Epithelial cell of esophagus (primary cell): ENCODE measurements at places on chromosomes 1 and 21.

DNA sequence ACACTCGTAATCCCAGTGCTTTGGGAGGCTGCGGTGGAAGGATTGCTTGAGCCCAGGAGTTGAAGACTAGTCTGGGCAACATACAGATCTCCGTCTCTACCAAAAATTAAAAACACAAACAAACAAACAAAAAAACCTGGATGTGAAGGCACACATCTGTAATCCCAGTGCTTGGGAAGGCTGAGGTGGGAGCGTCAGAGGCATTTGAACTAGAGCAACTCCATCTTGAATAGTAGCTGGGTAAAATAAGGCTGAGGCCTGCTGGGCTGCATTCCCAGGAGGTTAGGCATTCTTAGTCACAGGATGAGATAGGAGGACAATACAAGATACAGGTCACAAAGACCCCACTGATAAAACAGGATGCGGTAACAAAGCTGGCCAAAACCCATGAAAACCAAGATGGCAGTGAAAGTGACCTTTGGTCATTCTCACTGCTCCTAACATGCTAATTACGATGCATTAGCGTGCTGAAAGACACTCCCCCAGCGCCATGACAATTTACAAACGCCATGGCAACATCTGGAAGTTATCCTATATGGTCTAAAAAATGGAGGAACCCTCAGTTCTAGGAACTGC, 33.2 kb upstream of the RD3 start:
- no peak for DNase-seq

DNA sequence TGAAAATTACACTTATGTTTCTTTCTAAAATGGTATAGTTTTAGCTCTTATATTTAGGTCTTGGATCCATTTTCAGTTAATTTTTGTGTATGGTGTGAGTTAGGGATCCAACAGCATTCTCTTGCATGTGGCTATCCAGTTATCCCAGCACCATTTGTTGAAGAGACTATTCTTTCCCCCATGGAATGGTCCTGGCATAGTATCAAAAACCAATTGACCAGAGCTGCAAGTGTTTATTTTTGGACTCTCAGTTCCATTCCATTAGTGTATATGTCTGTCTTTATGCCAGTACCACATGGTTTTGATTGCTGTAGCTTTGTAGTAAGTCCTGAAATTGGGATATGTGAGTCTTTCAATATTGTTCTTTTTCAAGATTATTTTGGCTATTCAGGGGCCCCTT, 14.3 kb downstream of the TTLL10 start:
- no peak for DNase-seq

DNA sequence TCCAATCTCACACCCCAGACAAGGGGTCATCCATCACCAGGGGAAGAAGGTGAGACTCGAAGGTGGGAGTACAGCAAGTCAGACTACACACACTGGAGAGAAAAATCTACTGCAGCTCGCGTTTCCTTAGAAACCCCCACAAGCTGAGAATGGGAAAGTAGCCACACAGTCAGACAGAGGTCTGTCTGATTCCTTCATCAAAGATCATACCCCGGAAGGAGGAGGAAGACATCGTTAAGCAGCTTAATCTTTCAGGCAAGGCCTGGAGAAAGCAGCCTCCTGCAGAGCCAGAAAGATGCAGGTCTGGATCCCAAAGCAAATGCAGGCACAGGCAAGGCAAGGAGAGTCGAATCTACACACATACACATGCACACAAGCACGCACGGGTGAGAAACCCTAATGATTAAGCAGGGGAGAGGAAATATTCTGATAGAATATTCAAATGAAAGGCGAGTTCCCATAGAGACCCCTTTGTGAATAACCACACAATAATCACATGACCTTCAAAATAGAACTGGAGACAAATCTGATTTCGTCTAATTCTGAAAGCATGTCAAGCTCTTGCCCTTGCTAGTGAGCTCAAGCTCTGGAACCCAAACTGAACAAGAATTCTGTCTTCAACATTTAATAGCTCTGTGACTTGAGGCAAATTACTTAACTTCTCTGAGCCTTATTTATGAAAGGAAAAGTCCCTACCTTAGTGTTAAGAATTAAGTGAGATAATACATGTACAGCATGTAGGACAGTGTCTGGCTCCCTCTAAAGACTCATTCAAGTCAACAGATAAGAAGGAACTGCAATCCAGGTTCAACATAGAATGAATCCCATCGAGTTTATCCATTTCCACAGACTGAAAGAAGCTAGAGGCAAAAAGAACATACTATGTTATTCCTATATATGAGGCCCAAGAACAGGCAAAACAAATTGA, 387.8 kb downstream of the OMA1 start:
- no peak for DNase-seq

- DNase-seq = no peak
Measured at GRCh38 chr1:46492871-46493270, 3.2 kb downstream of the DMBX1 start.

GRCh38 chr21:41222247-41223068, 54.5 kb downstream of the BACE2 start:
- DNase-seq = no peak

DNA sequence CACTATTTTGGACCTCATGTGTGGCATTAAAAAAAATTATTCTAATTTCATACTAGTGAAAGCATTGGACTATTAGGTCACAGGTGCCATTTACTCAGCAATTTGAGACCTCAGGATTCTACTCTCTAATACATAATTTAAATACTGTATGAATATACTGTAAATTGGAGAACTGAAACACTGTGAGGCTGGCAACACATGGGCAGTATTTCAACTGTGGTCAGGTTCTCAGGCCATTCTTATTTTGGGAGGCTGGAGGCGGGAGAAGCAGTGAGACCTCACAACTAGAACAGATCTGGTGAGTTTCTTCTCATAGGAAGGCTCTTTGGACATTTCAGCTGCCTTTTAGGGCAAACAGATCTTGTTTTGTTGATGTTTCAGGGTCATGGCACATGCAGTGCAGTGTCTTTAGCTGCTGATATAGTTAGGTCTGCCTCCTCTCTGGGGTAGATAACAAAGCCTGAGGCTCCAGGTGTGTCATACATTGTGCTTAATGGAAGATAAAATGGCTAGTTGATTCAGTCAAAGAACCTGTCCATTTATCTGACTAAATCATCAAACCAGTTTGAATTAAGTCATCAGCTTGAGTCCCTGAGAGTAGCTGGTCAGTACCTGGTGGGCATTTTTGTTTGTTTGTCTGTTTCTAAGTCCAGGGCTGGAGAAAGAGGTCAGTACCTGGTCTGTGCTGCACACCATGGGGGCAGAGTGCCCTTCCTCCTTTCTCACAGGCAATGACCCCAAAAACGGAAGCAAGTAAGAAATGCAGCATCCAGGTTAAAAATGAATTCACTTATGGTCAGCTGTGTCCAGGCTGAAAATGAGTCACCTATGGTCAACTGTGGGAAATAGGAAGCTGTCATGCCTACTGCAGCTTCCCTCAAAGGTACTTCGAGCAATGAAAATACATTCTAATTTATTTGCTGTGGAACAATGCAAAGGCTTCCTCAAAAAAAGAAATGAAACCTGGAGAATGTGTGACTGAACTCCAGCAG, 216.2 kb downstream of the SDCCAG8 start:
- DNase-seq = peak; percentile 58

- DNase-seq = no peak
Measured at GRCh38 chr1:10475510-10475909, 760 bp downstream of the PEX14 start.

DNA sequence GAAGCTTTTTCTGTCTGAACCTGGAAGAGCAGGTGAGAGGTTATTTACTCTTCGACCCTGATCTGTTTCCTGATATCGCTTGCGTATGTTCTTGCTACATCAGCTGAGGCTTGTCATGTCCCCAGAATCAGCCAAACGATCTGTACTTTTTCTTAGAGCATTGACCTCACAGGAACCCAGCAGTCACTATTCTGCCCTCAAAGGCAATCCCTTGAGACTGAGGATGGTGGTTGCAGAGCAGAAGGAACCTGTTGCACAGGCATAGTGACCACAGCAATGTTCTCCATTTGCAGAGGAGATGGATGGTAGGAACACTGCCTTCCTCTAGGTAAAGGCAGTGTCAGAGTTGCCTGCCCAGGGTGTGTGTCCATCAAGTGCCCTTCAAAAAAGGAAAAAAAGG, 11.3 kb upstream of the LACTBL1 start:
- DNase-seq = no peak

DNA sequence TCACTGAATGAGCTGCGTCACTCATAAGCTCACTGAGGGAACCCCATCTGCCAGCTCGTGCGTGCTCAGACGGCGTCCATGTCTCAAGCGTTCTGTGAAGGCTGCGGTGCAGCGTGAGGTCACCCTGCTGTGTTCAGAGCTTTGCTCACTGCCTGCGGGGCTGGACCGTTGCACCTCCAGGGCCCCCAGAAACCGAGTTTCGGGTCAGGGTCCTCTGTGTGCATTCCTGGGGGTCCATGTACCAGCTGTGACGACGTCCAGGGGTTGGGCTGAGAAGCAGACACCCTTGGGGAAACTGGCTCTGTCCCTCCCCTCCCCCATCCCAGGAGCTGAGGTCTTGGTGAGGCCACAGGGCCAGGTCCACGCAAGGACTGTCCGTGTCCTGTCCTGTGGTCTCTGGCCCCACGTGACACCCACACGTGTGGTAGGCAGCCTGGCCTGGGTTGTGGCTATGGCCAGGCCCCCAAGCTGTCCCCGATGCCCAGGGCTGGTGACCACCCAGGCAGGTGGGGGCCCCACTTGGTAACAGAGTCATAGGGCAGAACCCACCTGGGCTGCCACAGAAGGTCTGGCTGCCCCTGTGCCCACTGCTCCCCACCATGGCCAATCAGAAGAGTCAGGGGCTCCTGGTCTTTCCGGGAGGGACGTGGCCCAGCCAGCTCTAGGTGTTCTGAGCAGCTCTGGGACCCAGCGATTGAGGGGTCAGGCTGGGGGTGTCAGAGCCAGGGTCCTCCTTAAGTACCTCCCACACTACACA, 24.4 kb downstream of the FTCD start:
- no peak for DNase-seq

DNA sequence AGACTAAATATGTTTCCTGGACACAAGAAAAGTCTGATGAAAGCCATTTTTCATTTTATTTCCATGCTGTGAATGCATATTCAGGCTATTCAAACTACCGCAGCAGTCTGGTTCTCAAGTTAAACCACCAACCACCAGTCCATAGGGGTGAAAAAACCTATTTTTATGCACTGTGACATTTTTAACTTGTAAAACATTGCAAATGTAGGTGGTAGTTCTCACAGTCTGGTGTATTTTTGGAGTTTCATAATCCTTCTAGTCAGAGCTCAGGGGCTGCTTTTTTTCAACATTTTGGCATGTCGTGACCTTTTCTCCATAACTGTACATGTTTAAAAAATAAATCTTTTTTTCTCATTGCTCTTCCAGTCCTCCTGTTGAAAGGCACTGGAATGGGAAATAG, 907.6 kb upstream of the ADGRL2 start:
- no peak for DNase-seq

- no peak for DNase-seq
Measured at GRCh38 chr1:51316846-51317120, 13.6 kb downstream of the TTC39A start.

GRCh38 chr21:17799414-17800164, 19.6 kb downstream of the C21orf91 start:
- no peak for DNase-seq
